ENCODE measurements at places on chromosomes 1 and 21.

- DNase-seq: no peak
Measured at GRCh38 chr1:217021956-217022355, 298.7 kb upstream of the ESRRG start.

DNA sequence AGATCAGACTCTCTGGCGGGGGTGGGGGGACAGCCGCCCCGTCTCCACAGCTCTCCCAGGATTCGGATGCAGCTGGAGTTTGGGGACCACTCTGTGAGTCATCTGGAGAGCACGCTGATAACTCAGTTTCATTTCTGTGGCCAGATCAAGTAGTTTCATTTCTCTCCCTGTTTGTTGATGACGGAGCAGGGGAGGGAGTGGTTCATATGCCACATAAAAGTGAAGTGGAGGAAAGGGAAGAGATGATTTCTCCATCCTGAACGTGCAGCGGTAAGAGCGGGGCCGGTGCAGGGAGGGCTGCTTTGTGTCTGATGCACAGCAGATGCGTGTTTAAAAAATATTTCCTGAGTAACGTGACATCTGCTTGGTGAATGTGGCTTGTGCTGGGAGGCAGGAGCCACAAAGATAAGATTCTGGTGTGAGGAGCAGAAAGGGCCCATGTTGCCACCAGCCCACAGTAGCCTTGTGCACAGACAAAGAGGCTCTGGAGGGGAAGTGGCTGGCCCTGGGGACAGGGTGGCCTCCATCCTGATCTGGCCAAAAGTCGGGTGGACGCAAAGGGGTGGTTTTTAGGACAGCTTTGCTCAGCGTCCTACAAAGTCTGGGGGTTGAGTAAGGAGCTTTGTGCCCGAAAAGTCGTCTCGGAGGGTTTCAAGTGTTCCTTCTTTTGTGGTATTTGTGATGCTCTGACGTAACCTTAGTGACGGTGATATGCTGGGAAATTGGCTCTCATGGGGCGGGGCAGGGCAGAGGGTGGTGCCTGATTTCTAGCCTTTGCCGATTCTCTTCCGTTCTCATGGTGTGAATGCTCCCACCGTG, at the start of gene MX2:
MX2 (plus strand) TSS at position 242 of the 819 bp plus-strand sequence. CDS start 14,880 bp downstream, outside the sequence.
- peak; percentile 67 for DNase-seq

GRCh38 chr1:215612391-215612790, 45.3 kb downstream of the KCTD3 start:
- DNase-seq: no peak

DNA sequence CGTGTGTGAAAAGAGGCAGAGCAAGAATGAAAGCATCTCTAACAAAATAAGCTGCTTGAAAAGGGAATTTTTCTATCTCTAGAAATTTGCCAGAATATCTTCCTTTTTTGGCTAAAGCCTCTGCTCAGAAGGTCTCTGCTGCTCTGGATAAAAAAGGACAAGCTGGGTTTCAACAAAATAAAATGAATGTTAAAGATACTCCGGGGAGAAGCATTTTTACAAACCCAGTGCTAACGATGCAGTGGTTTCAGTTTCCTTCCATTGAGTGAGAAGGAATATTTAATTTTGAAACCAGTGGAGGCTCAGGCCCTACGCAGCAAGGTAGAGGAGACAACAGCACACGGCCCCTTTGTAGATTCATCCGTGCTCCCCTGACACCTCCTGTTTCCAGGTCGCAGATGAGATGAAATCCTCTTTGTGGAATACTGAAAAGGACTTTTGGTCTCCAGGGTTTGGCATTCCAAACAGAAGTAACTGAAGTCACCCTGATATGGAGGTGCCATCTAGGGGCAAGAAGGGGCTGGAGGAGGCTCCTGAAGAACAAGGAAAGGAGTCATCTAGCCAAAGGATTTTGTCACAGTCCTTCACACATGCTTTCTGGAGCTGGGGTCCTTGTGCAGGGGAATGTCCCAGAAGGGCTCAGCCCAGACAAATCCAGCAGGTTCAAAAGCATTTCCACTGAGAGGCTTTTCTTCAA, 65.7 kb upstream of the SYT6 start:
- DNase-seq: no peak

- DNase-seq: no peak
Measured at GRCh38 chr1:216723274-216723780, at the start of gene ESRRG. ESRRG (minus strand) TSS chr1:216723429; CDS start chr1:216723299, 130 bp downstream.

DNA sequence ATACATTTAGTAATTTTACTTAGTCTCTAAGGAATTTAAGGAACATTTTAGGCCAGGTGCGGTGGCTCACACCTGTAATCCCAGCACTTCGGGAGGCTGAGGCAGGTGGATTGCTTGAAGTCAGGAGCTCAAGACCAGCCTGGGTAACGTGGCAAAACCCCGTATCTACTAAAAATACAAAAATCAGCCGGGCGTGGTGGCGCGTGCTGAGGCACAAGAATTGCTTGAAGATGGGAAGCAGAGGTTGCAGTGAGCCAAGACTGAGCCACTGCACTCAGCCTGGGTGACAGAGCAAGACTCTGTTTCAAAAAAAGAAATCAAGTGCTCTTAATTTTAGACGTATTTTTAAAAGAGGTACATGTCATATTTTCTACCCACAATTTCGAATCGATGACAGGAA, 3.3 kb downstream of the NDC1 start:
- no peak for DNase-seq

GRCh38 chr1:60078182-60078581, 4.6 kb upstream of the C1orf87 start:
- no peak for DNase-seq

GRCh38 chr1:220711056-220711809, 21.1 kb downstream of the C1orf115 start:
- no peak for DNase-seq

GRCh38 chr1:119101563-119101962, 38.9 kb downstream of the WARS2 start:
- no peak for DNase-seq

- DNase-seq: no peak
Measured at GRCh38 chr1:52674497-52675384, 23.4 kb downstream of the COA7 start.

GRCh38 chr1:155463865-155464650, 98.5 kb downstream of the ASH1L start:
- DNase-seq: peak; percentile 65

DNA sequence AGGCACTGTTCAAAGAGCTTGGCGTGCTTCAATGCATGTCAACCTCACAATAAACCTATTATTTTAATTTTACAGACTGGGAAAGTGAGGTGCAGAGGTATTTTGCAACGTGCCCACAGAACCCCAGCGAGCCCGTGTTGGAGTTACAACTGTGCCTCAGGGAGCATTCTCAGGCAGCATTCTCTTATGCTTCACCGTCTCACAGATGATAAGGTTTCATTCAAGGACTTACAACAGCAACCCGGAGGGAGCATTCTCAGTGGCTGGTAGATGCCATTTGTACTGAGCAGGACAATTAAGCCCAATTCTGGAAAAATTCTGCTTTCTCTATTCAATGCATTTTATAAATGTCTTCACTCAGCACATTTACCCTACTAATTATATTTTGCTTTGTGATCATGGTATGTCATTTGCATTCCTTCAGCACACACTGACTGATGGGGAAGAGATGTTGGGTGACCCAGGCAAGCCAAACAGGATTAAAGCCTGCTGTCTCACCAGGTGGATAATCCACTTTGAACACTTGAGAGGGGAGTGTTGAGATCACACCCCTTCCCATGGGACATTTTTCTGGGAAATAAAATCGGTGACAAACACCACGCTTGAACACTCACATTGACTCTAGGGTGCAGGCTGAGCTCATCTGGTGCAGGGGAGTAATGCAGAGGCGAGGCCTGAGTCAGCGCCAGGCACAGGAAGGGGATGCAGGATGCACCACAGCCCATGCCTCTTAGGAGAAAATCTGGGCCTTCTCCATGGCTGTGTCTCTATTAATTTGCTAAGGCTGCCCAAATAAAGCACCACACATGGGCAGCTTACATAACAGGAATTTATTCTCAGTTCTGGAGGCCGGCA, 113.9 kb downstream of the CLIC6 start:
- no peak for DNase-seq

DNA sequence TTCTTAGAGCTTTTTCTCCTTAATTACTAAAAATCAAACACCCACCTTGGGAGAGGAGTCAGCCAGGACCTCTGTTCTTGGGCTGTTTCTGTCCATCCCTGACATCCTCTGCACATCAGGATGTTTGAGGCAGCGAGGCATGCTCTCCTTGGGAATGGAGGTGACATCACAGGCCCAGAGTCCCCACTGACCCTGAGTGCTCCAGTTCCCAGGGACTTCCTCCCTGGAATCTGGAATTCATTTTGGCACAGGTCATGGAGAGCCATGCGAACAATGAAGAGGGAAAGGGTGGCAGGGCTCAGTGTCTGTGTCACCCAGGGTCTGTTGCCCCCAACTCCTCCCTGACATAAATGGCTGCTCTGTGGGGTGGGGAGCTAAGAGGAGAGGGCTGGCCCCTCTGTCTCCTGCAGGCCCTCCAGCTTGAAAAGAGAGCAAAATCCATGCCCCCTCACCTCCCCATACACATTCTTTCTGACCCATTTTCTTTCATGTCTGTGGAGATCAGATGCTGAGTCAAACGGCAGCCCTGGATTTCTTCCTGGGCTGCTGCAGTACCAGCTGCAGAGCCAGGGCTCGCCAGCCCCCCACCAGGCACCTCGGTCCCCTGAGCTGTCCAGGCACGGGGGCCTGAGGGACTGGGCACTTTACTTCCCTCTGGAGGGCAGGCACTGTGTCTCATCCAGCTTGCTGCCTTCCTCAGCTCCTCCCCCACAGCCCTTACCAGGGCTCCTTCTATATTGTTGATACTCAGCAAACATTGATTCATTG, 102.0 kb downstream of the NMNAT2 start:
- DNase-seq: peak; percentile 17

DNA sequence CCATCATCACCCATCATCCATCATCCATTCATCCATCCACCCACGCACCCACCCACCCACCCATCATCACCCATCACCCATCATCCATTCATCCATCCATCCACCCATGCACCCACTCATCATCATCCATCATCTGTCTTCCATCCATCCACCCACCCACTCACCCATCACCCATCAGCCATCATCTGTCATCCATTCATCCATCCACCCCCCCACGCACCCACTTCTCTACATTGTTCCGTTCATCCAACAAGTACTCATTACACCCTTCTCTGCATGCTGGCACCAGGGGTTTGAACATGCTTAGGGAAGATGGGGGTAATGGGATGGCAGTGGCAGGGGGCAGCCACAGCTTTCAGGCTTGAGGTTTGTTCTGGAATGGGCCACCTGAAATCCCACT, 82.1 kb downstream of the ADARB1 start:
- no peak for DNase-seq

DNA sequence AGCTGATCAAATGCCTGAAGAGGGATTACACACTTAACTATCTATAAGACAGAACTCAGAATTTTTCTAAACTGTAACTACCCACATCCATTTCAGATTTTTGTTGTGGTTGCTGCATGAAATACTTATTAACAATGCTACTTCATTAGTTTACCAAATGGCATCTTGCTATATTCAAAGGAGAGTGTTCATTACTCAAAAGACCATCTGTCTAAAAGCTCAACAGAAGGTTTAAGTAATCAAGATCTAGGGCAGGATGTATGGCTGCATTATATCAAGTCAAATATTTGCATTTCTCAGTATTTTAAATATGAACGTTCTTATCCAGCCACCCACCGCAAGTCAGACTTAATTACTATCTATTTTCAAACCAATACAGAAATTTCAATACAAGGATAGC, 79.9 kb downstream of the SIPA1L2 start:
- DNase-seq: no peak

DNA sequence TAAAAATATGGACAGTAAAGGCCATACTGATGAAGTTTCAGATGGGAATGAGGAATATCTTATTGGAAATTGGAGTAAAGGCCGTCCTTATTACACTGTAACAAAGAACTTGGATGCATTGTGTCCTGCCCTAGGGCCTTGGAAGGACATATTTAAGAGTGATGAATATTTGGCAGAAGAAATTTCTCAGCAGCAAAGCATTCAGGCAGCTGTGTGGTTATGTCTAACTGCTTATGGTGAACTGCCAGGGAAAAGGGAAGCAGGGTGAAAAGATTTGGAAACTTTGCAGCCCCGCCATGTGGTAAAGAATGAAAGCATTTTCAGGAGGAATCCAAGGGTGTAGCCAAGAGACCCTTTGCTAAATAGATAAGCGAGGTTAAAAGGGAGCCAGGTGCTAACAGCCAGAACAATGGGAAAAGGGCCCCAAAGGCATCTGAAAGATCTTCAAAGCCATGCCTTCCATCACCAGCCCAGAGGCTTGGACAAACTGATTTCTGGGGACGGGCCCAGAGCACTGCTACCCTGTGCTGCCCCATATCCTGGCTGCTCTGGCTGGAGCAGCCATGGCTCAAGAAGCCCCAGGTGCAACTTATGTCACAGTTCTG, 200.0 kb downstream of the PTPRU start:
- no peak for DNase-seq

GRCh38 chr1:109712321-109712864, 342 bp downstream of the GSTM5 start:
- DNase-seq: no peak

DNA sequence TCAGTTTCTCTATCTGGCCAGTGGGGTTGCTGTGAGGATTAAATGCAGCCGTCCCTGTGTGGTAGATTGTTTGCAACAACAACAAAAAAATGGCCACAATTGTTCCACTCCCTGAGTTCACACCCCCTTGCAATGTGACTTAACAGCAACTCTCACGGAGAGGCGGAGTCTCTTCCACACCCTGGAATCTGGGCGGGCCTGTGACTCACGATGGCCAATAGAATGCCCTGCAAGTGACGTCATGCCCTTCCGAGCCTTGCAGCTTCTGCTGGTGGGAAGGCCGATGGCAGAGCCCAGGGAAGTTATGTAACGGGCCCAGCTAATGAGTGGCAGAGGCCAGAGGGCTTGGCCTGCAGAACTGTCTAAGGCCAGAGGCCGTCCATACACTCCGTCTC, 87.9 kb downstream of the RIPK4 start:
- DNase-seq: peak; percentile 97

- DNase-seq: no peak
Measured at GRCh38 chr1:58190267-58190988, 356.1 kb downstream of the OMA1 start.

DNA sequence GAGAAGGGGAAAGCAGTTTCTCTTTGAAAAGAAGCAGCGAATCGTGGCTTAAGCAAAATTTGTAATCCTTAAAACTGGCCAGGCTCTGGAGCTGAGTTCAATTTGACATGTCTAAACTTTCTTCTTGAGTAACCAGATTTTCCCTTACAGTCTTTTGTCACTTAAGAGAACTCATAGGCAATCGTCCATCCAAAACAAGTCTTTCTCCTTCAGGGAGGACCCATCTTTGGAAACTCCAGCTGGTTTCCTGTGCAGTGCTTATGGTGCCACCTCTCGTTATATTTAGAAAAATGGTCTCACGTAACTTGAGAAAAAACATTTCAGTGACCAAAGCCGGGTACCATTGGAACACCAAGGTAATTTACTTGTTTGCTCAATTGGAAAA, 1.8 kb upstream of the PTTG1IP start:
- DNase-seq: no peak

DNA sequence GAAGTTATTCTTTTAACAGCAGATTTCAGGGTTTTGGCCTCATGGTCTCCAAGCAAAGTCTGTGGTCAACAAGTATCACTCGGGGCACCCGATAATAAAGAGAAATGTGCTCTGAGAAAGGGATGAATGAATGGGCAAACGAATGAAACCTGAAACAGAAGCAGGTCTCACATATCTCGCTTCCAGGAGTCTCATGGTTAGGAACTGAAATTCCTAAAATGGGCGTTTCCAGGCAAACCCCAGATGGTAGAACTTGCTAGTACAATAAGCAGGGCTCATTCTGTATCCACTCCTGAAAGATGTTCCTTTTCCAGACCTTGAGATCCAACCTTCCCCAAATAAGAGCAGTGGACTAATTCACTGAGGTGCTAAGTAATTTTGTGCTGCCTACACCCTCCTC, 87.2 kb downstream of the LAMC2 start:
- no peak for DNase-seq
